ENCODE measurements at places on chromosomes 1 and 21. TPM values are rescaled to one million over a fixed set of nuclear protein-coding genes. Genes with fewer than 3 reads are reported as not detected.
A peak's percentile ranks its signal among the peaks of the same experiment; 100 is the strongest.

DNA sequence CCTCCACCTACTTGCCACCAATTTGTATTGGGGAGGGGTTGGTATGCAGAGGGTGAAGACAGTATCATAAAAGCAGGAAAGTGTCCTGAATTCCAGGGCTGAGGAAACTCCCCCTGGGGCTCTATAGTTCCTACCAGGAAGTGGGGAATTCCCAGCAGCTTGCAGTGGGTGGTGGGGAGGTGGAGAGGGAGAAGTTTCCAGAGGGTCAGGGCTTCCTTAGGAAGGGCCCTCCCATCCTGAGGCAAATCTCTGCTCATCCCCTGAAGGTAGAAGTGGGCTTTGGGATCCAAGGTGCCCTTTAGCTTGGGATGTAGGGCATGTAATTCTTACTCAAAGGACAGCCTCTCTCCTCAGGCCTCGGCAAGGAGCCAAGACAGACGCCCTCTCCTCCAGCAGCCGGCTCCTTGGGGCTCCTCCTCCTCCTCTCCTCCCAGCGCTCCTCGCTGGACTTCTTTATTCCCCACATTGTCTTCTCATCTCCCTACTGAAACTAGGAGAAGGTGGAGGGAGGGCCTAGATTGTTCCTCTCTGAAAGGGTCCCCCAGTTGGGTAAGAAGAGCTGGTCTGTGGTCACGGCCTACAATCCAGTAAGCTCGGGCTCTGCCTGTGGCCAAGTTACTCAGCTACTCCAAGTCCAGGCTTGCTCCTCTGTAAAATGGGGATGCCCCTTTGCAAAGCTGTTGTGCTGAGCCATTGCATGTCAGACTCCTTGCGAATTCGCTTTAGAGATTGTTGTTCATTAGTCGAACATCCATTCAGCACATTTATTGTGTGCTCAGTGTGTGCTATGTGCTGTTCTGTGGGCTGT, 17.9 kb upstream of the CSF1 start:
- peak overlapping the region; percentile 15 for H3K27ac ChIP-seq
- no peaks in the 10 kb centered on the region for H3K27me3 ChIP-seq
- peak; percentile 47 for DNase-seq
- H3K36me3 ChIP-seq: no peaks in the 10 kb centered on the region
- H3K4me3 ChIP-seq: no peak overlapping the region

GRCh38 chr21:34313116-34313515, 50.7 kb upstream of the KCNE2 start:
- H3K4me3 ChIP-seq: no peak overlapping the region
- H3K27me3 ChIP-seq: no peaks in the 10 kb centered on the region
- H3K36me3 ChIP-seq: no peaks in the 10 kb centered on the region
- no peak for DNase-seq

DNA sequence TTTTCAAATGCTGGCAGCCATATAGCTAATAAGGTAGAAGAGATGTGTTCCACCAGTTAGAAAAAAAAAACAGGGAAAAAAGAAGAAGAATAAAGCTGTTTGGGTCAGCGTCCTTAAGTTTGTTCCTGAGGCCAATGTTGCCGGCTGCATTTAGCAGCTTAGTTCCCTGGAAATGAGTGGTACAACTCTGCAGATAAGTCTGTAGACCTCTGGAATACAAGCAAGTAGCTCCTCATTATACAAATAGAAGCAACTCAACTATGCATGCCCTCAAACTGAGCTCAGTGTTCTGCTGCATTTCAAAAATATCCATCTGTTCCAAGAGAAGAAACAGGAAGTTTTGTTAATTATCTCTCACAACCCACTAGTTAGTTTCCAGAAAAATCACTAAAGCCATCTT, 181.2 kb upstream of the PKN2 start:
- peak overlapping the region; percentile 38 for H3K27ac ChIP-seq
- no peaks in the 10 kb centered on the region for H3K27me3 ChIP-seq
- H3K4me3 ChIP-seq: no peak overlapping the region
- DNase-seq: no peak

DNA sequence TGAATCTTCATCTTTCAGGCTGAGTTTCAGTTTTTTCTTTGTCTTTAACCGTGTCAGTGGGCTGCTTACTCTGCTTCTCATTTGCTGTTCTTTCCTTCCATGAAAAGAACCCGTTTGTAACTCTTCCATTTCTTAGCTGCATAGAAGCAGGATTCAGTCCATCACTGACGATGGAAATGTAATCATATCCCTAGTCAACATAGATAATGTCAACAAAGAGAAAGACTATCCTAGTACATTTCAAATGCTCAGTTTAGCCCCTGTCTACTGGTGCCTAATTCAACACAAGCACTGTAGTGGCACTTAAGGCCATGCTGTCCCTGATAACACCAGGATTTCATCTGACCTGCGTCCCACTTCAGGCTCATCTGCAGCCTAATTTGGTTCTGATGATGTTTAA, 376 bp downstream of the GBP1 start:
- peaks cover 14% of the 10 kb centered on the region for H3K36me3 ChIP-seq
- H3K4me1 ChIP-seq: peaks cover 6% of the 10 kb centered on the region

- peak overlapping the region; percentile 29 for H3K4me3 ChIP-seq
- DNase-seq: peak; percentile 75
- H3K4me1 ChIP-seq: peaks cover 12% of the 10 kb centered on the region
- peak overlapping the region; percentile 59 for H3K27ac ChIP-seq
- no peaks in the 10 kb centered on the region for H3K27me3 ChIP-seq
Observed at GRCh38 chr1:164588516-164589341, 29.7 kb downstream of the PBX1 start.

DNA sequence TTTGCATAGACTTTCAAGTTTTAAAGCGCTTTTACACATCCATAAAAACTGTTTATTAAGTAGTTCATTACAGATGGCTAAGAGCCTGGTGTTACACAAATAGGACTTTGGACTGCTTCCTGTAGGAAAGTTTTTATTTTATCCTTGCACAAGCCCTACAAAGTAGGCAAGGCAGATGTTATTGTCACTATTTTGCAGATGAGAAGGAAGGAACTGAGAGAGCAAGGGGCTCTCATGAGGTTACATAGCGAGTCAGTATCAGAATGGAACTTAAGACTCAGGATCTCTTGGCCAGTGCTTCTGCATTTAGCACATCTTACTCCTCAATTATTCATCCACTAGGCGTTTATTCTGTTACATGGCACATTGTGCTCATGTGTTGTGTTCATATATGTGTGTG, 2.6 kb upstream of the MAPKAPK2 start:
- H3K36me3 ChIP-seq: no peaks in the 10 kb centered on the region
- H3K4me3 ChIP-seq: no peak overlapping the region
- no peak for DNase-seq
- no peak overlapping the region for H3K27ac ChIP-seq

Gene AK5
- total RNA-seq: 0.30 TPM

- no peaks in the 10 kb centered on the region for H3K27me3 ChIP-seq
- H3K27ac ChIP-seq: no peak overlapping the region
- no peak overlapping the region for H3K4me3 ChIP-seq
- H3K4me1 ChIP-seq: no peaks in the 10 kb centered on the region
- H3K36me3 ChIP-seq: no peaks in the 10 kb centered on the region
Observed at GRCh38 chr1:62271948-62272728, 47.1 kb downstream of the KANK4 start.

DNA sequence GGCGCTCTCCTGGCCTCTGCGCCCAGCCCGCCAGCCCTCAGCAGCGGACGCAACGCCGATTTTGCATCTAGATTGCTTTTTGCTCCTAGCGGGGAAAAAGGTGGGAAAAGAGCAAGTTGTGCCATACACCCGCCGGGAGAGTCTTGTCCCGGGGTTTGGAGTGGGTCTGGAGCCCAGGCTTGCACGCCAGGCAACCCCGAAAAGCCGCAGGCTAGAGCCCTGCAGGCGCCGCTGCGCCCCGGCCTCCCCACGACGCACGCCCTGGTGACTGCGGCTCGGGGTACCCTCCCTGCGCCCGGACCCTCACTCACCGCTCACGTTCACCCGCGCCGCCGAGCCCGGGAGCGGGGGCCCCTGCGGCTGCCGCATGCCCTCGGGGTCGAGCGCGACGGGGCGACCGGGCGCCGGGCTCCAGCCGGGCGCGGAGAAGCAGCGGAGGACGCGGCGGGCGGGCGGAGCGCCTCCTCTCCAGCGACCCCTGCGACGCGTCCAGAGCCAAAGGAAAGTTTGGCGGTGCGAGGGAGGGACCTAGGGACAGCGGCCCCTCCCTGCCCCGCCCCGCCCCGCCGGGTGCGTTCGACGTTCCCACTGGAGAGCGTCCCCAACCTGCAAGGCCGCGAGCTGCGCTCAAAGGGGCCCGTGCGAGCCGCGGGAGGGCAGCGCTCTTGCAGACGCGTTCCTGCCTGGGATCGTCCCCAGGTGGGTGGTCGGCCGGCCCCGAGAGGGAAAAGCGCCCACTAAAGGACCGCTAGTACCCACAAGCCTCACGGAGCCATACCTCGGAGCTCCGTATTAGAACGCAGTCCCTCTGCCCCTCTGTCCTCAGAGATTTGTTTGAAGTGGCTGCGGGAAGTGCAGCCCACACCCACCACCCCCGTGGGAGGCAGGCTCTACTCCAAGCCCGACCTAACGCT, at the start of gene LPAR3:
Gene LPAR3 (minus strand): TSS at position 502 of the 914 bp plus-strand sequence. CDS start 27,086 bp downstream, outside the sequence.
- H3K27ac ChIP-seq: no peak within 1 kb of the TSS
- H3K4me3 ChIP-seq: peak within 1 kb of the TSS; percentile 51
- peak; percentile 74 for DNase-seq
- H3K27me3 ChIP-seq: peaks cover 32% of the 10 kb centered on the region
- no peaks in the 10 kb centered on the region for H3K36me3 ChIP-seq

DNA sequence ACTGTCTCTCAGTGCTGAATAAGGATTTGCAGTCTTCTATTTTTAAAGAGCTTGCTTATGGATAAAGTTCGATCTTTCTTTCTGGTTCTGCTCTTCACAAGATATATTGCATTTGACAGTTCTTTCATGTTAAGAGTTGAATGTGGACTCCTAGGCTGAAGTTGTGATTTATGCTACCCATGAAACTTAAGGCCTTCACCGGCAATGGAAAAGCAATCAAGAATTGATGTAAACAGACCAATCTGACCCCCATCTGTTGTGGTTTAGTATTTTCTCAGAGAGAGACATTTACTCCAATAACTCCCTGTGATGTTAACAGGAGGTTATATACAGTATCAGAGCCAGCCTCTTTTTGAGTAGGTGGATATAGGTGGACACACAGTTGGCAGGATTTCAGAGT, 165.8 kb downstream of the PAPPA2 start:
- no peaks in the 10 kb centered on the region for H3K4me1 ChIP-seq
- no peaks in the 10 kb centered on the region for H3K27me3 ChIP-seq
- H3K27ac ChIP-seq: no peak overlapping the region
- H3K4me3 ChIP-seq: no peak overlapping the region
- DNase-seq: no peak

Gene SELL
- 2.4 TPM for total RNA-seq

DNA sequence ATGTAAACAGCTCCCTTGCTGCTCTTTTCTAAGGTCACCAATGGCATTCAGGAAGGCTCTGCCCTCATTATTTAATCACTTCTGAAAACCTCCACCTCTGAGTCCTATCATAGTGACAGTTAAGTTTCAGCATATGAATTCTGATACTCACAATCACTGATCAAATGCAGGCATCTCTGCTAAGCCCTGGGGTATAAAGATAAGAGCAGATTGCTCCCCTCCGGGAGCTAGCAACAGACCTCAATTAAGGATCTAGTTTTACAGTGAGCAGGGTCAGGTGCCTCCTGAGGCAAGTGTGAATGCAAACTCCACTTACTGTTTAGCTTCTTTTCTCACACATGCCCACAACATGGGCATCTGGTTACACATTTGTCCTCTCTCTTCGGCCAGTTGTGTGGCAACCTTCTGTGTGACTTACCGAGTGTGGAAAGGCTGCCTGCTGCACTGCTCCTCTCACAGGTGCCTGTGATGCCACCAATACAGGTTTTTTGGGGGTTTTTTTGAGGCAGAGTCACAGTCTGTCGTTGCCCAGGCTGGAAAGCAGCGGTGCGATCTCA, 15.0 kb downstream of the IL10RB start:
- DNase-seq: no peak
- no peak overlapping the region for H3K27ac ChIP-seq
- H3K27me3 ChIP-seq: no peaks in the 10 kb centered on the region
- H3K36me3 ChIP-seq: peaks cover 85% of the 10 kb centered on the region
- no peak overlapping the region for H3K4me3 ChIP-seq

DNA sequence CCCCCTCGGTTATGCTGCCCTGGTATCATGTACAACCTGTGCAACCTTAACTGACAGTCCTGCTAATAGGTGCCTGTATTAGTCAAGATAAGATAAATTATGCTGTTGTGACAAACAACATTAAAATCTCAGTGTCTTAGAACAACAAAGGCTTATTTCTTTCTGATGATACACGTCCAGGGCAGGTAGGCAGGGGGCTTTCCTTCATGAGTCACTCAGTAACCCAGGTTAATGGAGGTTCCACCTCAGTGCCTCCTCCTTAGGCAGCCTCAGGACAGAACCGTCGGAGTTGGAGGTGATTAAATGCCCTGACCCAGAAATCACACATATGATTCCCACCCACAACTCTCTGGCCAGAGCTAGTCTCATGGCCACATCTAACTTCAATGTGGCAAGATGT, 94.6 kb upstream of the CASZ1 start:
- H3K36me3 ChIP-seq: no peaks in the 10 kb centered on the region
- H3K27me3 ChIP-seq: peaks cover 71% of the 10 kb centered on the region
- no peak overlapping the region for H3K4me3 ChIP-seq

- peaks cover 58% of the 10 kb centered on the region for H3K36me3 ChIP-seq
- DNase-seq: no peak
- H3K4me1 ChIP-seq: peaks cover 11% of the 10 kb centered on the region
Observed at GRCh38 chr1:12345350-12346217, 115.8 kb downstream of the VPS13D start.

GRCh38 chr1:167673265-167673664, 43.2 kb downstream of the RCSD1 start:
- peaks cover 17% of the 10 kb centered on the region for H3K4me1 ChIP-seq
- H3K27ac ChIP-seq: no peak overlapping the region
- H3K4me3 ChIP-seq: no peak overlapping the region
- H3K36me3 ChIP-seq: peaks cover 14% of the 10 kb centered on the region
- DNase-seq: no peak
- H3K27me3 ChIP-seq: no peaks in the 10 kb centered on the region

- H3K36me3 ChIP-seq: no peaks in the 10 kb centered on the region
- no peak overlapping the region for H3K4me3 ChIP-seq
- no peak overlapping the region for H3K27ac ChIP-seq
- peaks cover 20% of the 10 kb centered on the region for H3K27me3 ChIP-seq
- H3K4me1 ChIP-seq: no peaks in the 10 kb centered on the region
Observed at GRCh38 chr1:37362594-37363385, 111.6 kb upstream of the ZC3H12A start.

Gene SGIP1
- 11.4 TPM for total RNA-seq

GRCh38 chr1:109776911-109777310, 13.2 kb upstream of the EPS8L3 start:
- peak; percentile 85 for DNase-seq
- no peak overlapping the region for H3K4me3 ChIP-seq
- no peak overlapping the region for H3K27ac ChIP-seq
- no peaks in the 10 kb centered on the region for H3K36me3 ChIP-seq

Gene TNFSF18
- not detected for total RNA-seq

Data from heart left ventricle (tissue), 16 donors.